Vagina (tissue), 2 donors: ENCODE measurements at places on chromosomes 1 and 21.

- DNase-seq, result no peak
These were observed 77.3 kb downstream of the TNFSF18 start for GRCh38 chr1:172973424-172973823.

GRCh38 chr1:112515311-112516009 is 6.7 kb downstream of the WNT2B start:
- no peak for DNase-seq

DNA sequence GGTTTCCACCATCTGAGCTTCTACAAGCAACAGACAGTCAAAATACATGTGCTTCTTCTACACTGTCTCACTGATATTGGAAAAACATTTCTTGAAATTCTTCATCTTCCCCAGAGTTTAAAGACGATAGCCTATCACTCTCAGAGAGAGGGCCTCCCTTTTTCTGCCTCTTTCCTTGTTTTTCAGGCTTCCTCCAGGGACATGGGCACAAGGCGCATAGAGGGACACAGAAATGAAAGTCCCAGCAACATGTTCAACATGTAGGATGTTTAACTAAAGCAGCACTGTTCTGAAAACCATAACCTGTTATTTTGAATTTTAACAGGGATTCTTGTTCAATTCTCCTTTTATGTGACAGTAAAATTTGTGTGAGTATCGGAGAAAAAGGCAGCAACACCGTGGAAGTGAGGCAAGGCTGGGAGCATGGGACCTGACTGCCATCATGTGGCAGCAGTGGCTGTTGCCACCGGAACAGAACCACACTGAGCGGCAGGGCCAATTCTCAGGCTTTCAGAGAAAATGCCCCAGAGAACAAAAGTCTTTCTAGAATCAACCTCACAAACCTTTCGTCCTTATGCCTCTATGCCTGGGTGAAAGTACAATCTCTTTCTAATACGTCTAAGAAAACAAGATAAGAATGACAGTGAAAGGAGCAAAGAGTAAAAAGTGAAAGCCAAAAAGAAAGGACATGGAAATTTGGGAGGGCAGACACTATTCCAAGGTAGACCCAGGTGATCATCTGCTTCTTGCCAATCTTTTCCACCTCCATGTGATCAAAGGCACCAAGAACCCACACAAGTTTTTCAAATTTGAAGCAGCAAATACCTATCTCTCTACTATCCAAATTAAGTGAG is 54.5 kb downstream of the PCNX2 start:
- DNase-seq, result no peak

DNA sequence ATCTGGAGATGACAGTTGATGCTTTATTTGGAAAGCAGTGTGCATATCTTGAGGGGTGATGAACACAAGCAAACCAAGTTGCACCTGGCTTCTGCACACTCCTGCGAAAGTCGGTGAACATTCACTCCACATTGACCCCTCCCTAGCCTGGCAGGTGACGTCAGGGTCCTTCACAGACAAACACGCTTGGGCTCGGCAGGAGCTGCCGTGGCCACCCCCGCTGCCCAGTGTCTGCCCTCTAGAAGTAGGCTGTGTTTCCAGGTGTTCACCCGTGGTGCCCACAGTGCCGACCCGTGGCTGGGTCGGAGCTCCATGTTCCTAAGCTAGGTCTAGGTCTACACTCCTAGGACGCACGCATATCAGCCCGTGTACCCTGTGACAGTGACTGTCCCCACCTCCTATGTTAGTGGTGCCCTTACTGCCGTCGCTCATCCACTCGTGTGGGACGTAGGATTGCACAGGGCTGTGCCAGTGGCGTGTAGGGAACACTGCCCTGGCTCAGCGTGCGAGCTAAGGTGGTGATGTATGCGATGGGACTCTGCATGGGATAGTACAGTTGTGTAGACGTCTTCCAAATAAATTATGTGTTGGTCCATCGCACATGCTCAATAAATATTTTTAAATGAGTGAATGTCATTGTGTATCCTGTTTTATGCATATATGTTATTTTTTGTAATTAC is 29.0 kb downstream of the PRMT2 start:
- no peak for DNase-seq

- no peak for DNase-seq
These were observed 96.6 kb downstream of the WDR4 start for GRCh38 chr21:42782723-42783242.

- no peak for DNase-seq
These were observed 15.4 kb upstream of the RD3 start for GRCh38 chr1:211507365-211507764.

DNA sequence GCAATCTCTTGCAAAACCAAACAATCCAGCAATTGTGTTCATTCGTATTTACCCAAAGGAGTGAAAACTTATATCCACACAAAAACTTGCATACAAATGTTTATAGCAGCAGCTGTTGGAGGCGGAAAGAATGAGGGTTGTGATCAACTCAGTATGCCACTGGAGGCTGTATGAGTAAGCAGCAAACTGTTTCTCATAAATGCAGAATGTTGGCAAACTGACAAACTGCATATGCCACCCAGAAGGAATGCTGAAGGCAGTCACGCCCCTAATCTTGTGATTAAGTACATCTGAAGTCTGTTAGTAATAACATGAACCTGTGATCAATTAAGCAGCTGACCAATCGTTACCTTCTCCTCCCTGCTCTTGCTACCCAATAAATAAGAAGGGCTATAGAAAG is 60.5 kb upstream of the CR2 start:
- DNase-seq, result no peak
